ENCODE measurements at places on chromosomes 6 and 20. TPM values are rescaled to one million over a fixed set of nuclear protein-coding genes. Genes with fewer than 3 reads are reported as not detected.

INSM1 gene
- total RNA-seq = not detected

TMEM170B gene
- total RNA-seq = 0.72 TPM

NTSR1 gene
- 0.05 TPM for total RNA-seq

MEI4 gene
- total RNA-seq = not detected

TRMT6 gene
- 61.1 TPM for total RNA-seq

LAMA2 gene
- total RNA-seq = 0.70 TPM

EYA4 gene
- 10.0 TPM for total RNA-seq

RIPPLY2 gene
- 0.49 TPM for total RNA-seq

SPDEF gene
- total RNA-seq = 1.7 TPM
